ENCODE measurements at places on chromosomes 11 and 22.
A peak's percentile ranks its signal among the peaks of the same experiment; 100 is the strongest.

DNA sequence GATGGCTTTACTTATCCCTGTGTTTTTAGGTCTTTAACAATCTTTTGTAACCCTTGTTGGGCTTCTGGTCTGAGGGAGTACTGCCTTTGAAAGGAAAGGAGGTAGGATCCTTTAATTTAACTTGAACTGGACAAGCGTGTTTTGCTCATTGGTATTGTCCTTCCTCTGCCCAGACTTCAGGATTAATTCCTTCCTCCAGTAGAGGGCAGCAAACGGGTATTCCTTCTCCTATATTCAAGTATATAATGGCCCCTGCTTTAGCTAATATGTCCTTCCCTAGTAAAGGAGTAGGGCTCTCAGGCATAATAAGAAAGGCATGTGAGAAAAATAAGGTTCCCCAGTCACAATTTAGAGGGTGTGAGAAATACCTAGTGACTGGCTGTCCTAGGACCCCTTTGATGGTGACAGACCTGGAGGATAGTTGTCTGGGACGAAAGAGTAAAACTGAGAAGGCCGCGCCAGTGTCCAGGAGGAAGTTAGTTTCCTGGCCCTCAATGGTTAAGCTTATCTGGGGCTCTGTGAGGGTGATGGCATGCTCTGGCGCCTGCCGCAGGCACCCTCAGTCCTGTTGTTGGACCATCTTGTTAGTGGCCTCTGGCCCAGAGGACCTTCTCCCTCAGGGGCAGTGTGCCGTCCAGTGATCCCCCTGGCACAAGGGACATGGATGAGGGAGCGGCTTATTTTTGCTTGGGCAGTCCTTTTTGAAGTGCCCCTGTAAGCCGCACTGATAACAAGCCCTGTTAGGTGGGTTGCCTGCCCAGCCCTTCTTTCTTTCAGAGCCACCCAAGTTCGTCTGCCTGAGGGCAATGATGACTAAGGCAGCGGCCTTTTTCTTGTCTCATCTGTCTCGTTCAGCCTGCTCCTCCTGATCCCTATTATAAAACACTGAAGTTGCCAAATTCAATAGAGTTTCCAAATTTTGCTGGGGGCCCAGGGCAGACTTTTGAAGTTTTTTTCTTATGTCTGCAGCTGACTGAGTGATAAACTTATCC lies 51.8 kb downstream of the C11orf71 start:
- peak; percentile 22 for DNase-seq

DNA sequence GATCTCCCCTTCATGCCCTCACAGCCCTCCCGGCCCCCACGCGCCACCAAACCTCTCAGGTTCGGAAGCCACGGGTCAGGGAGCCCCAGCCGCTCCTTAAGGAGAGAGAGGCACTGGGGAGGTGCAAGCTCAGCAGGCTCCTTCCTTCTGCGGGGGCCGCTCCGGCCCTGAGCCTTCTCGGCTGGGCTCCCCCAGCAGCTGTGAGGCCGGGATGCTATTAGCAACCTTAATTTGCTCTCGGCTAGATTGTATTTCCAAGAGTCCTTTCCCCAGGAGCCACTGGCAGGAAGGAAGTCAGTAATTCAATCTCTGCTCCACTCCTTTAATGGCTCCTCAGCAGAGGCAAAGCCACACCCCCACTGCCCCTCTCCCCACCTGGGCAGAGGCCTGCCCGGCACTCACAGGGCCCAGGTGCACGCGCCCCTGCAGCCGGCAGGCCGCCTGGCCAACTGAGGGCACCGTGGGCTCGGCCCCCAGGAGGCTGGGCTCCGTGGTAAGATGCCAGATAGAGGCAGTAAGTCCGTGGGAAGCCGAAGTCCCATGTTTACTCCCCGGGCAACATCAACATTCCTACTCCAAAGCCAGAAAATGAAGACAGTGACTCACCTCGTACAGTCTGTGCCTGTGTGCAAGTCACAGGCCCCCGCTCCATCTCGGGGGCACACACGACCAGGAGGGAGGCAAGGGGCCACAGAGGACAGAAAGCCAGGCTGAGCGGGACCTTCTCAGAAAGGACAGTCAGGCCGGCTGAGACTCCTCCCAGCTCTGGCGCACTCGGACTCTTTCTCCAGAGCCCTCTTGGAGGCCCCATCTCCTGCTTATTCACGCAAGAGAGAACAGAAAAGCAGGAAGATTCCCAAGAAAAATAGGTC lies 5.2 kb downstream of the IGSF9B start:
- no peak for DNase-seq

DNA sequence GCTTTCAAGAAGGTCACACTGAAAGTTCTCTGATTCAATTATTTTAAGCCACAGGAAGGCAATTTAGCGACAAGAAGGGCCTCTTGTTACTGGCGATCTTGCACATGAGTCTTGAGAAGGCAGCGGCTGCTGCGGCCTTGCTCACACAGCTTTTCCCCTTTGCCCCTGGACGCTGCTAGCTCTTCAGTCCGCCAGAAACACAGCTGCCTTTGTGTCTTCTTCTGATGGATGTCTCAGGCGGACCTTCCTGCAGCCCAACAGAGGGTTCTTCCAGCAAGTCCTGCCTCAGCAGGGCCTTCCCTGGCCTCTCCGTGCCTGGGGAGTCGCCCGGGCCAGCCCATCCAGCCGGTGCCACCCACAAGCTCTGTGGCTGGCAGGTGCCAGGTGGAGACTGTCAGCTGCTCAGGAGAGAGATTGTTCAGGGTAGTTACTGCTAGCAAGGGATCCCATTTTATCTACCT lies 59.4 kb downstream of the PKNOX2 start:
- DNase-seq: no peak

- peak; percentile 19 for DNase-seq
Measured at GRCh38 chr11:83571302-83571701, 285.1 kb upstream of the CCDC90B start.

GRCh38 chr11:28123151-28123581 lies 15.0 kb downstream of the METTL15 start:
- DNase-seq: peak; percentile 35

- DNase-seq: no peak
Measured at GRCh38 chr22:44622147-44622427, 79.9 kb upstream of the PRR5 start.

- no peak for DNase-seq
Measured at GRCh38 chr22:39300186-39300830, 19.1 kb downstream of the RPL3 start.

Data from skeletal muscle cell (primary cell).